ENCODE measurements at places on chromosomes 7 and 10. TPM values are rescaled to one million over a fixed set of nuclear protein-coding genes. Genes with fewer than 3 reads are reported as not detected.

DNA sequence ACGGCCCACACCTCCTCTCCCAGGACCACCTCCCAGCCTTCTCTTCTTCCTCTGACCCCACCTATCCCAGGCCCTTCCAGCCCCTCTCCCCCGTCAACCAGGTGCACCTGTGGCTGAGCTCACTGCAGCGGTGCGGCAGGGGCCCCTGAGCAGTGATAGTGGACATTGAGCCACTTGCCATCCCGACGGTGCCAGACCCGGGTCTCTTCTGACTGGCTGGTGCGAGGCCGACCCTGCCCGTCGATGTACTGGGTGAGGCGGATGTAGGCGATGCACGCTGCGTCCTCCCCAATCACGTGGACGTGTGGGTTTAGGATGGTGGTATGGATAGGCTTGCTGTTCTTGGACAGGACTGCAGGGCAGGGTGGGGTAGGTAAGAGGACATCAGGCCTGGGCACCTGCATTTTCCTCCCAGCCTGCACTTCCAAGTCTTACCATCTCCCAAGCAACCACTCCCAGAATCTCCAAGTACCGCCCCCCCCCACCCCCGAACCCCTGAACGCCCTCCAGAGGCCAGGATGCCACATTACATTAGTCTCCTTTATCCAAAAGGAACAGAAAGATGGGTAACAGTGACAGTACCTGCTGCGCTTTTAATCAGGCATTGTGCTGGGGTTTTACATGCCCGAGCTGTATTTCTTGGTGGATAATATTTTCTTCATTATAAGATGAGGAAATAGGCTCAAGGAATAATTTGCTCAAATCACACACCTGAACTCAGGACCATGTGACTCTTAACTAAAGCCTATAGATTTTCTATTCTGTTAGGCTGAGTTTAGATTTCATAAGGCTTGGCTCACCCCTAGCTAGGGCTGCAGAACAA lies 3.7 kb upstream of the NDST2 start:
- no peak overlapping the region for H3K27ac ChIP-seq
- H3K4me3 ChIP-seq = no peak overlapping the region
- H3K4me1 ChIP-seq = peaks cover 4% of the 10 kb centered on the region

The ZNF804B gene
- total RNA-seq = not detected

The RHEB gene
- total RNA-seq = 43.0 TPM

GRCh38 chr10:96073722-96074121 lies 30.3 kb downstream of the CCNJ start:
- no peaks in the 10 kb centered on the region for H3K36me3 ChIP-seq
- no peak overlapping the region for H3K4me3 ChIP-seq
- H3K4me1 ChIP-seq = peaks cover 20% of the 10 kb centered on the region
- H3K27me3 ChIP-seq = no peaks in the 10 kb centered on the region
- peak; percentile 15 for DNase-seq

DNA sequence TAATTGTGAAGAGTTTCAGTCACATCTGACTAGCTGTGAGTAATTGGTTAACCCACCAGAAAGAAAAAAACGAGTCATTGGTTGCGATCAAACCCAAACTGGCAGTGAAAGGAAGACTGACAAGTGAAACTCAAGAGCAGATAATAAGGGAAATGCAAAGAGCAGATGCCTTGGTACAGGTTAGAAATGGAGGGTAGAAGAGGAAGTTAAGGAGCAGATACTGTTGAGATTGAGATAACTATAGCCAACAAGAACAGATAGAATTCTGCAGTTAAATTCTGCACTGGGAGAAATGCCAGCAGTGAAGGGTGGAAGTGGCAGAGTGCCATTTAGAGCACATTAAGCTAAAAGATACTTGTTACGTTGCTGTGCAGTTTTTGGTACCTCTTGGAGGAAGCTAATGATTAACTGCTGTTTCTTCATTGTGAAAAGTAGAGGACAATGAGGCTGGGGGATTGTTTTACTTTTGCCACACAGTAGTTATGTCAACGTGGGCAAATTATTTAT lies 65.8 kb downstream of the CDK13 start:
- no peaks in the 10 kb centered on the region for H3K27me3 ChIP-seq
- peak overlapping the region; percentile 2 for H3K27ac ChIP-seq
- no peak for DNase-seq
- H3K4me1 ChIP-seq = peaks cover 27% of the 10 kb centered on the region
- H3K4me3 ChIP-seq = no peak overlapping the region

DNA sequence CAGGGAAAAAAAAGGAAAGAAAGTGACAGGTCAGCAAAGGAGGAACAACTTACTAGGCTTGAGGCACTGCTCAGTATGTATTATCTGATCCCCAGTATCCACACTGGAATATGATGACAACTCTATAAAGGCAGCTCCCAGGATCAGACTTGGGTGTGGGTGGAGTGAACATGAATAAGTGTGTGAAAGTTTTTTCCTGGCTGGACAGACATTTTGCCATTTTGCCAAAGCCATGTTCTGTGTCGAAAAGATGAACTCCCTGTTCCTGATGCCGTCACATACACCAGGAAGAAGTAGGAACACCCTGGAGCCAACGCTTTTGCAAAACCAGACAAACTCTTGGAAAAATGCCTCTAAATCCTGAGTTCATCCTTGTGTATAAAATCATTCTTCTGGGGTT lies 143.2 kb upstream of the MEOX2 start:
- H3K36me3 ChIP-seq = no peaks in the 10 kb centered on the region
- no peaks in the 10 kb centered on the region for H3K4me1 ChIP-seq
- H3K27ac ChIP-seq = no peak overlapping the region

The PRLHR gene
- total RNA-seq = not detected

GRCh38 chr10:65033957-65034356 lies 1512.8 kb downstream of the REEP3 start:
- no peaks in the 10 kb centered on the region for H3K36me3 ChIP-seq
- H3K27me3 ChIP-seq = no peaks in the 10 kb centered on the region
- no peak overlapping the region for H3K27ac ChIP-seq
- no peak overlapping the region for H3K4me3 ChIP-seq
- no peaks in the 10 kb centered on the region for H3K4me1 ChIP-seq
- DNase-seq = no peak

DNA sequence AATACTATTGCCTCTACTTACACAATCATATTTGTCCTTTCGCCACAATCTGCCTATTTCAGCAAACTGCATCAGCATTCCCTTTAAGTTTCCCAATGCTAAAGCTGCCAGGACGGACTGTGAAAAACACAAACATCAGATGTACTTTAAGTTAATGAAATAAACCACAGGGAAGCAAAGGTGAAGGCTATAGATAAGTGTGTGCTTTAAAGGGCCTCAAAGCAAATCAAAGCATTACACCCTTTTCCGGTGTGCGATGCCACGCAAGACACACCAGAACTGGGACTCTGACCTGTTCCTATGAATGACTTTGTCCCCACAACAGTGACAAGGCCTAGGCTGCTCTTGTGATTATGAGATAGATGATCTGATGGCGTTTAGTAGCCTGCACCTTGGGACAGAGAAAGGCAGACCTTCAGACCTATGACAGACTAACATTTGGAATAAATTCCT lies 23.4 kb downstream of the SLC26A3 start:
- no peak overlapping the region for H3K27ac ChIP-seq
- no peak overlapping the region for H3K4me3 ChIP-seq
- H3K27me3 ChIP-seq = no peaks in the 10 kb centered on the region
- no peaks in the 10 kb centered on the region for H3K36me3 ChIP-seq
- DNase-seq = no peak

The AGR2 gene
- not detected for total RNA-seq

Data from activated CD4-positive, alpha-beta T cell treated with anti-CD3 and anti-CD28 coated beads for 36 hours (primary cell).